ENCODE measurements at places on chromosomes 12 and 14. TPM values are rescaled to one million over a fixed set of nuclear protein-coding genes. Genes with fewer than 3 reads are reported as not detected.
A peak's percentile ranks its signal among the peaks of the same experiment; 100 is the strongest.

DNA sequence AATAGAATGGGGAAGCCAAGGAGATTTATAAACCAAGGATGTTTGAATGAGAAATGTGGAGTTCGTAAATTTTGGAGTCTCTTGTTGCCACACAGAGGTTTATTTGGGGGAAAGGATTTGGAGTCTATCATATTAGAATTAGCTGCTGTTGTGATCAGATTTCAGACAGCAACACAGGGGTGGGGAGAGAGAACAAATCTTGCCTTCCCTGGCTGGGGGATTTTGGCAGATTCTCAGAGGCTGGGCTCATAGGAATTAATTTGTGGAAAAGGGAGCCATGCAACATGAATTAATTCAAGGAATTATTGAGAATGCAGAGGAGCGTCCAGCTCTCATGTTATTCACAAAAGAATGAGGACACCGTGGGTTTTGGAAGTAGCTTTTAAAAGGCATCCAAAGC is 73.9 kb upstream of the PRMT8 start:
- H3K27ac ChIP-seq = no peak overlapping the region
- H3K27me3 ChIP-seq = peaks cover 14% of the 10 kb centered on the region
- no peak overlapping the region for H3K4me3 ChIP-seq
- H3K36me3 ChIP-seq = no peaks in the 10 kb centered on the region
- DNase-seq = no peak

DNA sequence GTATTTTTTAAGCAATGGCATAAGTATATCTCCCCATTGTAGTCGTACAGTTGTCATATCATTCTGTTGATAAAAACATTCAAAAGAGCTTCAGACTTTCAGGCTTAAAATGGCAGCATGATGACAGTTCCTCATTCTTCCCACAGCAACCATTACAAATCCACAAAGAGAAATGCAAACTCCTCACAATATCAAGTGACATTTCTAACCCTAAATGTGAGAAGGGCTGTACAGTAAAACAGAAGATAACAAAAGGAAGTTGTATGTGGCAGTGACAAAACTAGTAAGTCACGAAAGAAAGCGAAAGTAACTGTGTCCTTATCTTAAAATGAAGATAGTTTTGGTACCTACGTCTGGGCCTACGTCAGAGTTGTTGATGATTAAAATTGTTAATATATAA is 46.7 kb downstream of the GXYLT1 start:
- peaks cover 26% of the 10 kb centered on the region for H3K4me1 ChIP-seq
- H3K27me3 ChIP-seq = no peaks in the 10 kb centered on the region

- H3K4me1 ChIP-seq = no peaks in the 10 kb centered on the region
- H3K27ac ChIP-seq = no peak overlapping the region
- no peak for DNase-seq
- H3K27me3 ChIP-seq = no peaks in the 10 kb centered on the region
Measured at GRCh38 chr12:131785763-131786330, 42.3 kb upstream of the MMP17 start.

GRCh38 chr12:34395056-34396005 is 373.0 kb downstream of the ALG10 start:
- H3K27me3 ChIP-seq = no peaks in the 10 kb centered on the region
- no peaks in the 10 kb centered on the region for H3K4me1 ChIP-seq
- peaks cover under 1% of the 10 kb centered on the region for H3K36me3 ChIP-seq
- peak; percentile 14 for DNase-seq
- no peak overlapping the region for H3K27ac ChIP-seq
- H3K4me3 ChIP-seq = no peak overlapping the region

GRCh38 chr12:67827820-67828383 is 161.3 kb upstream of the IFNG-AS1 start:
- H3K27ac ChIP-seq = peak overlapping the region; percentile 5
- H3K27me3 ChIP-seq = no peaks in the 10 kb centered on the region
- peak; percentile 54 for DNase-seq
- peaks cover 15% of the 10 kb centered on the region for H3K4me1 ChIP-seq

DNA sequence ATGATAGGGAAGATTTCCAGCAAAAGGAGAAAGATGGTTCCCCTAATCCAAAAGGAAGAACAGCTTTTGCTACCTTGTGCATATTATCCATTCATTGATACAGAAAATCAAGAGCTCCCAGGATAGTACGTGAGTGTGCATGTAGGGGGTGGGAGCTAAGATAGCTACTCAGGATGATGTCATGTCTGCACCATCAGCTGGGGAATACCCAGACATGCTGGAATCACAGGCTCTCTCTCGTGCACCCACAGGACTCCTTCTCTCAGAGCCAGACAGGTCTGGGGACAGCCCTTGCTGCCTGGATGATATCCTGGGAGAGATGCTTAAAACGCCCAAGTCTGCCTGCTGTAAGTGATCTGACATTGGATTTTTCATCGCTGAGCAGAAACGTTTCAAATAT is 38.9 kb downstream of the FOXN3 start:
- H3K4me3 ChIP-seq = no peak overlapping the region
- H3K36me3 ChIP-seq = peaks cover 46% of the 10 kb centered on the region
- H3K27ac ChIP-seq = no peak overlapping the region
- peaks cover 18% of the 10 kb centered on the region for H3K4me1 ChIP-seq

DNA sequence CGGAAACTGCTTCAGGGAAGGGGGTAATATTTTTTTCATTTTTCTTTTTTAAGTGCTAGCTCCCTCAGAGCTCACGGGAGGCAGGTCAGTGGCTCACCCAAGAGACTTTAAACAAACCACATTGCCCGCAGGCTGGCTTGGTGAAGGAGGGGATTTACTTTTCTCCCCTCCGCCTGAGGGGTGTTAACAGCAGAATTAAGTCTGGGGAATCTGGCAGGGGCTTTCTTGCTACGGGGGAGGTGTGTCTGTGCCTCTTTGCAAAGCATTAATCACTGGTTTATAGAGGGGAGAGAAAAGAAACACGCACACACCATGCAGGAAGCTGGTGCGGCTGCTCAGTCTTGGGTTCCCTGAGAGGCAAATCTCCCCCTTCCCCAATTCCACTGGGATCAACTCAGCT is 26.2 kb upstream of the TBX3 start:
- no peaks in the 10 kb centered on the region for H3K27me3 ChIP-seq
- H3K27ac ChIP-seq = no peak overlapping the region
- no peak overlapping the region for H3K4me3 ChIP-seq
- H3K4me1 ChIP-seq = no peaks in the 10 kb centered on the region
- H3K36me3 ChIP-seq = no peaks in the 10 kb centered on the region

GRCh38 chr14:102608064-102608446 is 15.6 kb downstream of the RCOR1 start:
- DNase-seq = no peak
- no peak overlapping the region for H3K4me3 ChIP-seq
- peaks cover 11% of the 10 kb centered on the region for H3K36me3 ChIP-seq

- H3K4me3 ChIP-seq = peak overlapping the region; percentile 91
- peaks cover 87% of the 10 kb centered on the region for H3K36me3 ChIP-seq
- peaks cover 78% of the 10 kb centered on the region for H3K4me1 ChIP-seq
- H3K27me3 ChIP-seq = no peaks in the 10 kb centered on the region
Measured at GRCh38 chr12:10381928-10382628, 7.8 kb downstream of the KLRK1 start.

GRCh38 chr12:59820594-59821011 is 224.8 kb downstream of the SLC16A7 start:
- no peak overlapping the region for H3K4me3 ChIP-seq
- H3K36me3 ChIP-seq = no peaks in the 10 kb centered on the region
- no peak overlapping the region for H3K27ac ChIP-seq
- DNase-seq = no peak
- H3K4me1 ChIP-seq = peaks cover 6% of the 10 kb centered on the region

DNA sequence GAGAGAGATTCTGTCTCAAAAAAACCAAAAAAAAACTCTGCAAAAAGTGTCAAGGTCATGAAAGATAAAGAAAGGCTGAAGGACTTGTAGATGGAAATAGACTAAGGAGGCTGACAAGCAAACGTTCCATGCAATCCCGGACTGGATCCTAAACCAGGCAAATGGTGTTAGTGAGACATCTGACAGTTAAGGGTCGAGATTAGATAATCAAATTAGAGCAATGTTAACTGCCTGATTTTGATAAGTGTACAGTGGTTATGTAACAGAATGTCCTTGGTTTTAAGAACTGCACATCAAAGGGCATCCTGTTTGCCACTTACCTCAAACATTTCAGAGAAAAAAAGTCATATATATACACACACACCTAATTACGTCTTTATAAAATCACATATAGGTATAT is 3.5 kb upstream of the RAN start:
- no peak overlapping the region for H3K4me3 ChIP-seq
- no peak for DNase-seq
- H3K36me3 ChIP-seq = peaks cover 13% of the 10 kb centered on the region
- no peaks in the 10 kb centered on the region for H3K27me3 ChIP-seq
- H3K27ac ChIP-seq = no peak overlapping the region

DNA sequence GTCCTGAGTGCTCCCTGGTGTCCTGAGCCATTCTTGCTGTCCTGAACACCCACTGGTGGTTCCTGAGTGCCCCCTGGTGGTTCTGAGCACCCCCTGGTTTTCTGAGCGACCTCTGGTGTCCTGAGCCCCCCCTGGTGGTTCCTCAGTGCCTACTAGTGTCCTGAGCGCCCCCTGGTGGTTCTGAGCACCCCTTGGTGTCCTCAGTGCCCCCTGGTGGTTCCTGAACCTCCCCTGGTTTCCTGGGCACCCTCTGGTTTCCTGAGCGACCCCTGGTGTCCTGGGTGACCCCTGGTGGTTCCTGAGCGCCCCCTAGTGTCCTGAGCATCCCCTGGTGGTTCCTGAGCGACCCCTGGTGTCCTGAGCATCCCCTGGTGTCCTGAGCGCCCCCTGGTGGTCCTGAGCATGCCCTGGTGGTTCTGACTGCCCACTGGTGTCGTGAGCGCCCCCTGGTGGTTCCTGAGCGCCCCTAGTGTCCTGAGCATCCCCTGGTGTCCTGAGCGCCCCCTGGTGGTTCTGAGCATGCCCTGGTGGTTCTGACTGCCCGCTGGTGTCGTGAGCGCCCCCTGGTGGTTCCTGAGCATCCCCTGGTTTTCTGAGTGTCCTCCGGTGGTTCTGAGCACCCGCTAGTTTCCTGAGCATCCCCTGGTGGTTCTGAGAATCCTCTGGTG is 473.1 kb downstream of the TMEM121 start:
- peak; percentile 93 for DNase-seq
- H3K27ac ChIP-seq = peak overlapping the region; percentile 70
- no peaks in the 10 kb centered on the region for H3K36me3 ChIP-seq
- peaks cover 52% of the 10 kb centered on the region for H3K4me1 ChIP-seq

DNA sequence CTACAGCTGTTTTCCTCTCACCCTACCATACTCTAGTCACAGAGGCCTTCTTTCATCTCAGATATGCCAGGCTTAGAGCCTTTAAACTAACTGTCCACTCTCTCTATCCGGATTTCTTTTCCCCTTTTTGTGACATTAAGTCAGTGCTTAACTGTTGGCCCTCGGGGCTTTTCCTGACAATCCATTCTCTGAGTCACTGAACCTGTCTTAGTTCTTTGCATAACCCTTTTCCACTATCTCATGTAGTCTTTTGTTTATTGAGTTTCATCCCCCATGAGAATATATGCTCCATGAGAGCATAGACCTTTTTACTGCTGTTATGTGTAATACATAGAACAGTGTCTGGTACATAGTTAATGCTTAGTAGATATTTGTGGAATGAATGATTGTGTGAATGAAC is 68.7 kb downstream of the PLEKHA5 start:
- H3K4me3 ChIP-seq = no peak overlapping the region
- no peaks in the 10 kb centered on the region for H3K36me3 ChIP-seq
- H3K4me1 ChIP-seq = peaks cover 2% of the 10 kb centered on the region
- no peak for DNase-seq

- no peak overlapping the region for H3K27ac ChIP-seq
- H3K27me3 ChIP-seq = no peaks in the 10 kb centered on the region
- no peak overlapping the region for H3K4me3 ChIP-seq
- no peaks in the 10 kb centered on the region for H3K36me3 ChIP-seq
Measured at GRCh38 chr14:57918791-57919190, 52.9 kb upstream of the SLC35F4 start.

GRCh38 chr14:61099216-61099835 is 118.3 kb downstream of the SLC38A6 start:
- no peak overlapping the region for H3K27ac ChIP-seq
- no peak overlapping the region for H3K4me3 ChIP-seq
- peaks cover 16% of the 10 kb centered on the region for H3K36me3 ChIP-seq
- H3K27me3 ChIP-seq = no peaks in the 10 kb centered on the region
- DNase-seq = no peak

DNA sequence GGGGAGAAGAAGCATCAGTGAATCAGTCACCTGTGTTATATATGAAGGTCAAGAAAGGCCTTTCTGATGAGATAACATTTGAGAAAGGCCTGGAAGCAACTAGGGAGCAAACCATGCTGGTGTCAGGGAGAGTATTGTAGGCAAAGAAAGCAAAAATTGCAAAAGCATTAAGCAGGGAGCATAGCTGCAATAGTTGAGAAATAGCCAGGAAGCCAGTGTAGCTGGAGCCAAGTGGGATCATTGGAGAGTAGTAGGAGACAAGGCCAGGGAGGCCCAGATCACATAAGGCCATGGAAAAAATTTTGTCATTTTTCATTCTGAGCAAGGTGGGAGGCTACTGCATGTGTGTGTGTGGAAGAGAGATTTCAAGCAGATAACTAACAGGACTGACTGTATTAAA is 18.8 kb upstream of the MAGOHB start:
- no peak overlapping the region for H3K4me3 ChIP-seq
- no peak for DNase-seq
- no peak overlapping the region for H3K27ac ChIP-seq
- no peaks in the 10 kb centered on the region for H3K4me1 ChIP-seq

GRCh38 chr12:130615861-130616345 is 100.2 kb downstream of the RIMBP2 start:
- no peak for DNase-seq
- no peak overlapping the region for H3K4me3 ChIP-seq
- H3K27ac ChIP-seq = no peak overlapping the region
- H3K4me1 ChIP-seq = no peaks in the 10 kb centered on the region
- H3K36me3 ChIP-seq = no peaks in the 10 kb centered on the region
- H3K27me3 ChIP-seq = no peaks in the 10 kb centered on the region

DNA sequence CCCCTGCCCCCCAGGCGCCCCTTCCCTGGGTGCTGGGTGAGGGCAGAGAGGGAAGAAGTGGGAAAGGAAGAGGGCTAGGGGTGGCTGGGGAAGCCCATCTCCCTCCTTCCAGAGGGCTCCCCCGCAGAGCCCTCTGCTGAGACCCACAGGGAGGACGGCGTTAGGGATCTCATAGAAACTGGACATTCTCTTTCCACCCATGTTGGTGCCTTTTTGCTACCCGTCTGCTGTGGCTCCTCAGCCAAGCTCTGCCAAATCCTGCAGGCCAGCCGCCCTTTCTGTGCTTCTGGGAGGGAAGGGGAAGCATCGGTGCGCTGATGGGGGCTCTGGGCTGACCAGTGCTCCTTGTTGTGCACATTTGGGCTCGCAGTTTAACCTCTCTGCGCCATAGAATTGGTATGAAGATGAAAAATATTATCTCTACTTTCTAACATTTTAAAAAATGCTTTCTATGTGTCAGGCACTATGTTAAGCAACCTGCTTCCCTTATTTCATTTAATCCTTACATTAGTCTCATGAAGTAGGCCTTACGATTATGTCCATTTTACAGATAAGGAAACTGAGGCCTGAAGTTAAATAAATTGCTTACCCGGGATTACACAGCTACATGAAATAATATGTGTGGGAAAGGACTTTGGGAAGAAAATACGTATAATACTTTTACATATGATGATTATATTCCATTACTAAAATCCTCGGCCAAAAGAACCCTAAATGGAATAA is 981 bp downstream of the SLC48A1 start:
- peak overlapping the region; percentile 87 for H3K4me3 ChIP-seq
- no peak for DNase-seq
- H3K4me1 ChIP-seq = peaks cover 45% of the 10 kb centered on the region
- peaks cover 15% of the 10 kb centered on the region for H3K27me3 ChIP-seq

Gene SLCO1B3
- total RNA-seq = not detected

Gene OR4M1
- not detected for total RNA-seq

Gene EXOC3L4
- total RNA-seq = not detected

Gene ADCY4
- total RNA-seq = 3.4 TPM

Gene CDK17
- total RNA-seq = 46.9 TPM

Gene MMP19
- not detected for total RNA-seq

Gene KRT72
- not detected for total RNA-seq

Gene LRP1-AS
- not detected for total RNA-seq

Gene SLC7A7
- 0.16 TPM for total RNA-seq

Gene FKBP3
- 65.2 TPM for total RNA-seq

Gene PLA2G1B
- total RNA-seq = not detected

Gene RDH12
- not detected for total RNA-seq

Data from activated CD8-positive, alpha-beta memory T cell treated with anti-CD3 and anti-CD28 coated beads, Interleukin-2, amount 10 ng/mL, durations not matched to agents 7 days and 5 days (primary cell).